ENCODE measurements at places on chromosomes 12 and 14.

GRCh38 chr12:130017591-130018449, 114.0 kb upstream of the TMEM132D start:
- DNase-seq, result no peak

GRCh38 chr14:97267509-97267908, 470.3 kb downstream of the VRK1 start:
- DNase-seq, result no peak

GRCh38 chr12:100859063-100859627, 64.6 kb downstream of the ANO4 start:
- DNase-seq, result no peak

DNA sequence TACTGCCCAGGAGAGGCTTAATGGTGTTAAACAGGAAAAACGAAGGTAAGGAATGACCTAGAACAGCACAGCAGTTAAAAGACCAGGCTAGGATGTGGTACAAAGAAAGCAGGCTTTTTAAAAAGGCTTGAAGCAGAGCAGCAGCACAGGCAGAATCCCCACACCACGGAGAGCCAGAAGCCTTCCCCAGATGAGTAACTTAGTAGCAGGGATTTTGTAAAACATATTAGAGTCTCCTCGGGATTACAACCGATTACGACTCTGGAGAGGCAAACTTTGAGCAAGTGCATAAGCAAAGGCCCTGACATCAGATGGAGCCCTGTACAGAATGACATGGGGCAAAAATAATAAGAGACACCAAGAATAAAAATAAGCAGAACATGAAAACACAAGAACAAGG, 37.1 kb upstream of the DHRS4 start:
- DNase-seq, result no peak

Data from CD4-positive, alpha-beta T cell treated with Interferon alpha-2 for 1 hour (primary cell).